ENCODE measurements at places on chromosomes 2 and 18.

DNA sequence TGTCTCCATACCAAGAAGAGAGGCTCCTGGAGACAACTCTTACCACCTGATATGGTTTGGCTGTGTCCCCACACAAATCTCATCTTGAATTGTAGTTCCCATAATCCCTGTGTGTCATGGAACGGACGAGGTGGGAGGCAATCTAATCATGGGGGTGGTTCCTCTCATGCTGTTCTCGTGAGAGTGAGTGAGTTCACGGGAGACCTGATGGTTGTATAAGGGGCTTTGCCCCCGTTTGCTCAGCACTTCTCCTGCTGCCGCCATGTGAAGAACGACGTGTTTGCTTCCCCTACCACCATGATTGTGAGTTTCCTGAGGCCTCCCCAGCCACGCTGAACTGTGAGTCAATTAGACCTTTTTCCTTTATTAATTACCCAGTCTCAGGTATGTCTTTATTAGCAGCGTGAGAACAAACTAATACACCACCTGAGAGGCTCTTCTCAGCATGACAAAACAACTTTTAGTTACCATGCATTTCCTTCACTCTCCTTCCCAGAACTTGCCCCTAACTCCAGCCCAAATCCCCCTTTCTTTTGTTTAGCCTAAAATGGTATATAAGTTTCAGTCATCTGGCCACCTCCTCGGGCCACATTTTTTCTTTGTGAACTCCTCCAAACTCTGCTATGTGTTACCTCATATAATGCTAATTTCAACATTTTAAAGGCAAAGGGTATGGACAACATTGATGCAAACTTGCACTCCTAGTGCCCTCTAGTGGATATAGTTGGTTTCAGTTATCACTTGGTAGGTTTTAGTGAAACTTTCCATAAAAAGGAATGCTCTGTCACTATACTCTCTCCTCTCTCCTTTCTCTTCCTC lies 58.6 kb upstream of the SLC25A52 start:
- DNase-seq: peak; percentile 57

DNA sequence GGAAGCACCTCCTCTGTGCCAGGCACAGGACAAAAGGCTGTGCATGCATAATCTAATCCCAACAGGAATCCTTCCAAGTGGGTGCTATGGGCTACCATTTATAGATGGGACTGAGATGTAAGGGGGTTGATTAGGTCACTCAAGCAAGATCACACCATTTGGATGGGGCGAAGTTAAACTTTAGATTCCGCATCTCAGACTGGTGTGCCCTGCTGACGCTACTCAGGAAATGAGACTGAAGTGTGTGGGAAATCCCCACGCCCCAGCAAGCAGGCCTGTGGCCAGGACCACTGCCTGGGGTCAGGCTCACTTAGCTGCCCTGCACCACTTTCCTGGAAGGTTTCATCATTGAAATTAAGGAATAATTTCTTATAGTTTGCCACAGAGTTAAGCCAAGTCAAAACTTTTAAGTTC lies 70.5 kb upstream of the PPP1CB start:
- DNase-seq: no peak

DNA sequence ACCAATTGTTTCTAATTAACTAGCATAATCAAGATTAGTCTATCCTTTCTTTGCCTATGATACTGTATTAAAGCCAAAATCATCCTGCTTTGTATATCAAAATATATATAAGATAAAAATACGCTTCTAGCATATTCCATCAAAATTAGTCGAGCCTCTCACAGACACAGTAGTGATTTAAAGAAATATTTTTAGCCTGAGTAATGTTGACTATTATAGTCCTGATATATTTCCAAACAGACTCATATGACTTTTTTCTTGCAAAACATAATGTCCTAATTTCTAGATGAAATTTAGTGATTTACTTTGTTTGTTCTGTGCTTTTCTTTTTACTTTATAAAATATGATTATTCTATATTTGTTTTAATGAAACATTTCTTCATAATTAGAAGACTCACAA lies 30.9 kb downstream of the FAP start:
- DNase-seq: no peak

GRCh38 chr2:20173064-20173463 lies 51.9 kb downstream of the SDC1 start:
- DNase-seq: no peak

GRCh38 chr2:205543262-205543843 lies 138.9 kb upstream of the NRP2 start:
- DNase-seq: no peak

- no peak for DNase-seq
Measured at GRCh38 chr2:111250448-111251030, 129.8 kb downstream of the BCL2L11 start.

DNA sequence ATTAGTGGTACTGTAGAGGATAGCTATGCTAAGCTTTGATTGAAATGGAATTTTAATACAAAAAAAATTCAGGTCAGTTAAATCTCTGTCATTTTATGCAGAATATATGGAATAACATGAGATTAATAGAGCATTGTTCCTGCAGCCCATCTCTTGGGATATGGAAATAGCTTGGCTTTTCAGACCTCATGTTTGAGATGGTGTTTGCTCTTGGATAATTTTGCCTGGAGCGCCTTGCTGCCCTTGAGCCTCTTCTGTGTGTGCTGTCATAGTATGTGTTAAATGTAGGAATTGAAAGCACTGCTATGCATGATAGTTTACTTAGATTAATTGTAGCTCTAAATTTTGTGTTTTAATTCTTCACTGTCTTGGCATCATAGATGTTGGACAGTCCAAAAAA lies 27.7 kb downstream of the GALNT1 start:
- DNase-seq: no peak

GRCh38 chr2:223856021-223856420 lies 18.6 kb upstream of the AP1S3 start:
- DNase-seq: no peak

DNA sequence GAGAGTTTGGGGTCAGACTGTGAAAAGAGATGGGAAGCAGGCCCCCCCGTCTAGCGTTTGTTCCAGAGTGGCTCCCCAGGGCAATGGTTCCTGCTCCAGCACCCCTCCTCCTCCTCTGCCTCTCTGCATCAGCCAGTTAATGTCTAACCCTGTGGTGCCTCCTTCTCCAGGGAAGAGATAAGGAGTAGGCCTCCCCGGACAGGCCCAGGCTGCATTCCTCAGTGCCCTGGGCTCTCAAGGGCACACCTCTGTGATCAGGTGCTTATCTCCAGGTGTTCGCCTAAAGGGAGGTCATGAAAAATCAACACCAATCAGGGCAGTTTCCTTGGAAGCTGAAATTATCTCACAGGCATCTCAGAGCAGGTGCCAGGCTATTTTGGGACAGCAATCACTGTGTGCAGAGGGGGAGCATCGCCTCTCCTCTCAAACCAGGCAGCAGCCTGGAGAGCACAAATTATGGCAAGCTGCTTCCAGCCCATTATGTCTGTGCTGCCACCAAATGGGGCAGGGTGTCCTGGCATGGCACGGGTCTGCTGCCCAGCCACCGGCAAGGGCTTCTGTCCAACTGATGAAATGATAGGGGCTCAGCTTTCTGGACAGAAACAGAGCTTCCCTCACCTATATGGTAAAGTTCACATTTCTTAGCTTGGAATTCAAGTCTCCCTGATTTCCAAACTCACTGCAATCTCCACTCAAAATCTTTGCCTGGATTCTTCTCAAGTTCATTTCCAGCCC lies 255.8 kb upstream of the SLC14A2 start:
- peak; percentile 57 for DNase-seq

DNA sequence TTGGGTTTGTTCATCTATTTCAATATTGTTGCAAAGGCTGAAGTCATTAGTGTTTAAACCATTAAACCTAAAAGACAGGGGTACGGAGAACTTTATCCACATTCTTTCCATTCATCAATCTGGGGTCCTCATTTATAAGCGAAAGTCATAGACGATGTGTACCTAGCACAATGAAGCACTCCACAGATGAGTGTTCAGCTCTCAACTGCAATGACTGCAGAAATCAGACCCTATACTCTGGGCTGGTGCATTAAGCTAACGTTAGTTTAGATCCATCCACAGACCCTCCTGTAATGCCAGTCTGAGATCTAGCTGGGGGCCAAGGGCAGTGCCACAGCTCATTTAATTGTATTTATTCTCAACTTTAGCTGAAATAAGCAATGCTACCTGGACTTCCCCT lies 155.2 kb downstream of the AFF3 start:
- no peak for DNase-seq

DNA sequence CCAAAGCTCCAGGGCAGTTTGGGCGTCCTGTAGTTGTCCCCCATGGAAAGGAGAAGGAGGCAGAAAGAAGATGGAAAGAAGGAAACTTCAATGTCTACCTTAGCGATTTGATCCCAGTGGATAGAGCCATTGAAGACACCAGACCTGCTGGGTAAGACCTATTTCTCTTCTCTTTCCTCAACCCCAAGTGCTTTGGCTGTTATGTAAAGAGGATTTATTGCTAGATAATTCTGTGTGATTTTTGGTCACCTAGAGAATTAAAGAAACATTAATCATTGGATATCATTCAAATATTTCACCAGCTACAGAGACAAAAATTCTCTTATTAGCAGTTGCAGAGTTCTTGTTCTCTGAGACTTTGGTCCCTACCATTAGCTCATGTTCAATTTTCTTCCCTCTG lies 1.9 kb downstream of the GALNT5 start:
- no peak for DNase-seq

DNA sequence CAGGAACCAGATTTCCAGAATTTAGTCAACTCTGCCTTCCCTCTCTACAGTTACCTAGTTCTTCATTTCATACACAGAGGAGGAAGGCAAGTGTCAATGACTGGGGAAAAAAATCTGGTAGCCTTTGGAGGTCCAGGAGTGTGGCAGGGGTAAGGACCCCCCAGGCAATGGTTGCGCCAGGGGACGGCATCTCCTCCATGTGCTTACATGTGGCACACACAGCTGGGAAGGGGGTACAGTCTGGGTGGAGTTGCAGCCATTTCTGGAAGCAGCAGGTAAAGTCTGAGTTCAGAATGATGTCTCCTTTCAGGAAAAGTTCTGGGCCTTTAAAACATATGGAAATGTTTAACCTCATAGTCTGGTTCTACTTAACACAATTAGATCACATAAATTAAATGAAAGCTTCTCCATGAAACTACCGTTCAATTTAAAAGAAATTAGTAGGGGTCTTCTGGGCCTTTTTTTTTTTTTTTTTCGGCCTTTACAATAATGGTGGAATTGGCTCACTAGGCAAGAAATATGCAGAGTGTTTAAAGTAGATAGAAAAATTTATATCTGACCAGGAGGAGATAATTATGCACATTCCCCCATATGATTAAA lies 153.6 kb upstream of the EPC2 start:
- no peak for DNase-seq

GRCh38 chr2:159095813-159096212 lies 127.4 kb downstream of the TANC1 start:
- DNase-seq: no peak

DNA sequence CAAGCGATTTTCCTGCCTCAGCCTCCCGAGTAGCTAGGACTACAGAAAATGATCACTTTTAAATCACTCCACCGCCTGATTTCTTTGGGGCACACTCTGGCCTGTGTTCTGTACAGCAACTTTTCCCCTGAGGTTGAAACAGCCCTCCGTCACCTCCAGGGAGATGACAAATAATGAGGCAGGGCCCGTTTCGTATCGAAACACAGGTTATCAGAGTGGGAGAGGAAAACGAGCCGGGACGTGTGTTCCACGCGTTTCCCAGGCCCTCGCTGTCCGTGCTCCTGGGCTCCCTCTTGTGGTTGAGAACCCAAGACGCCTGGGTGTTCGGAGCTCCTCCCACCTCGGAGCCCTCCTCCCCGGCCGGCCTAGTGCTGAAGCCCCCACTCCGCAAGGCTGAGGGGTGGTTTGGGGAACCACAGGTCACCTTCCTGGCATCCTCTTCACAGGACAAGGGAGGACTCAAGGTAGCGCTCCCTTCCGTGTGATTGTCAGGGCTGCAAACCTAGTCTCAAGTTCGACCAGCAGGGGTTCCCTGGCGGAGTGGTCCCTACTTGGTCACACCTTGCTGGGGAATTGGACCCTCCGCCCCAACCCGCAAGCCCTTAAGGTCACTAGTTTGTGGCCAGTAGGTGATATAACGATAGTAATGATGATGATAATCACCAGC lies 12.8 kb downstream of the ATP6V1B1 start:
- peak; percentile 79 for DNase-seq

- no peak for DNase-seq
Measured at GRCh38 chr18:58110398-58110797, 66.4 kb downstream of the NEDD4L start.

GRCh38 chr2:9217838-9218770 lies 11.5 kb downstream of the ASAP2 start:
- peak; percentile 52 for DNase-seq

DNA sequence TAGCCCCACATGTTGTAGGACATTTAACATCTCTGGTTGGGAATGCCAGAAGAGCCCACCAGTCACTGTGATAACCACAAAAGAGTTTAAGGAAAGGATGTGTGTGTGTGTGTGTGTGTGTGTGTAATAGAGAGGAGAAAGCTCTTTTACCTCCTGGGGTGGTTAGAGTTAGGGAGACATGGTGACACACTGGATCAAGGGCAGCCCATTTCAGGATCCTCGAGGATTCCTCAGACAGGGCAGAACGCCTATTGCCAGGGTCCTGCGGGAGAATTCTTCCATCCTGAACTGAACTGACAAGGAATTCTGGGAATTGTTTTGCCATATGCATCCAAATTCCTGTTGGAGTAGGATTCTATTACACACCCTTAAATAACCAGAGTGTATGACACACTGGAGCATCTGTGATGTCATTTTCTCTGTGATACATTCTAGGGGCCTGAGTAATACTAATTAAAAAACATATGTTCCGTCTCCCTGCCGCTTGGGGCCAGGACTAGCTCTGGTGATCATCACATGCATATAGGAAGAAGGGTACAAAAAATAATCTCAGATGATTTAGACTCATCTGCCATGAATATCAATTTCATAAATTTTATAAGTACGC lies 156.4 kb upstream of the MMADHC start:
- DNase-seq: no peak

GRCh38 chr2:16481351-16481750 lies 184.3 kb downstream of the CYRIA start:
- DNase-seq: no peak

DNA sequence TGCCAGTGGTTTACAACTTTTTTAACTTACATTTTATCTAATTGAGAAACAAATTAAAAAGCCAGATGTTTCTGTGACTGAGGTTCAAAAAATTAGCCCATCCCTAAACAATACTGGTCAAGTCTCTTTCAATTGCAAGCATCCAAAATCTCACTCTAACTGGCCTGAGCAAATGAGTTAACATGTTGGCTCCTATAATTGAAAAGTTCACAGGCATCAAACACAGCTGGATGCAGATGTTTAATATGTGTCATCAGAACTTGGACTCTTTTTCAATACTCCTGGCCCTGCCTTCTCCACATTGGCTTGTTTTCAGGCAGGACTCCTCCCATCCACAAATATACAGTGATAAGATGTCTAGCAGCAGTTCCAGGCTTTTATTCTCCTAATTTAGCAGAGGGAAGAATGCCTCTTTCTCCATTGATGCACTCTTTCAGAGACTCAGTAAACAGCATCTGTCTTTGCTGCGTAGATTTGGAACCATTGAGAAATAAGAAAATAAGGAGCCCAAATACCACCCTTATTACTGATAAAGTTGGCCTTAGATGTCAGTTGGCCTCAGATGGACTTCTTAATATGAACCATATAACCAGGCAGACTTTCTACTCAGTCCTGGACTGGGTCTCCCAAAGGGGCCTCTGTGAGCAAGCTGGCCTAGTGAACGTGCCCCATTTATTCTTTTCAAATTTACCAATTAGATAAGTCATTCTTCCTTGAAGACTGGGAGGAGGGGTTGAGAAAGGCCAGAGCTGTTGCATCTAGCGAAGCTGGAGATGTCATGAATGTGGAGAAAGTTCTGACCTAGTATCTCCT lies 30.4 kb upstream of the FN1 start:
- no peak for DNase-seq

Data from ELF-1 (cell line).